NCI-H524 (cell line): ENCODE measurements at places on chromosomes 7 and 10.

DNA sequence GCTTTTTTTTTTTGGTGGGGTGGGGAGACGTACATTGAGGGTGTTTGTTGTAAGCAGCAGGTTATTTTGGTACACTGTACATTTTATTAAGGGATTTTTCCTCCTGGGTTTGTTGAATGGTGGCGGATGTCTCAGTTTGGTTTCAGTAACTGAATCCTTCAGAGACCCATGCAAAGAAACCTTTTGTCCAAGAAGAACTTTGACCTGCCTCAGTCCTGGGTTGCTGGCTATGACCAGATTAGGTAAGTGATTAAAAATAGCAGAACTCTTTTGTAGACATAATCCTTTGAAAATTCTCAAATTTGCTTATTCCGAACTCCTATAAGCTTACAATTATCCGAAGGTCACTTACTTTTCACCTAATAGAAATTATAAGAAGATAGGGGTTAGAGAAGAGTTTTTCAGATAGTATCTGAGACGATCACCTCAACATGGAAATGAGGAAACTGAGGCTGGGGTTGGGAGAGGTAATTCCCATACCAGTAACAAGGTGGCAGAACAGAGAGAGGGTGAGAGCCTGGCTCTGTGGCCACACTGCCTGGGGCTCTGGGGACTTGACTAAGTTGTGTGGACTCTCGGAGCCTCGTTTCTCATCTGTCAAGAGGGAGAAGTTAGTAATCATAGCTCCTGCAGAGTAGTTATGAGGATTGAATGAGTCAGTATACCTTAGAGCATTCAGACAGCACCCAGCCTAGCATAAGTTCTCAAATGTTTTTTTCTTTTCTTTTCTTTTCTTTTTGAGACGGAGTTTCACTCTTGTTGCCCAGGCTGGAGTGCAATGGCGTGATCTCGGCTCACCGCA, 87.4 kb downstream of the CCNY start:
- DNase-seq = no peak

GRCh38 chr7:116980354-116980753, 27.1 kb downstream of the ST7 start:
- DNase-seq = no peak

DNA sequence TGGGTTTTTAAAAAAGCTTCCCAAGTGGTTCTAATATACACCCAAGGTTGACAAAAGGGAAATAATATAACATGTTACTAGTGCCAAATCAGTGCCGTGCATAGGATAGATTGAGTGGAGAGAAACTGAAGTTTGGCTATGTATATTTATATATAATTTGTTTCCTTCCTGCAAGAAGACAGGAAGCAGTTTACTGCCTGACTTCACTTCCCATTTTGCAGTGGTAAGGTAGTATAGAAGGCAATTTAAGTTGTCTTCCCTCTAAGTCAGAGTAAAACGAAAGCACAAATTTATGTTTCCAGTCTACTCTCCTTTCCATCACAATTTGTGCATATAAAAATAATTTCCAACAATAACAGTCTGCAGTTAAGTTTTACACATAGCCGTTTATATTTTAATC, 3.4 kb upstream of the HYCC1 start:
- no peak for DNase-seq

- DNase-seq = no peak
These were observed 245.7 kb downstream of the STK31 start for GRCh38 chr7:23955600-23956149.

GRCh38 chr7:159118623-159119022, 26.0 kb downstream of the VIPR2 start:
- no peak for DNase-seq

DNA sequence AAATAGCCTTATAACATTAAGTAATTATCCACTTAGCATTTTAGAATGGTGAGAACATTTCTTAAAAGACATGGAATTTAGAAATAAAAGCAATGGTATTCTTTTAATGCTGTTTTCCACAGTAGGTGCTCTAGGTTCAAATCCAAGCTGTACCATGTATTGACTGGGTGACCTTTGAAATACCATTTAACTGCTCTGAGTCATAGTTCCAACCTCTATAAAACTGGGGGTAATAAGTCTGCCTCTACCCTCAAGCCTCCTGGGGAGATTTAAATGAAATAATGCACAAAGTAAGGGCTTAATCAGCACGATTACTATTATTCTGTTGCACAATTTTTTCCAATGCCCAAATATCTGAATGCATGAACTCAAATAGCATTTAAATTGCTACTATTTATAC, 236.4 kb upstream of the CCDC6 start:
- DNase-seq = no peak

DNA sequence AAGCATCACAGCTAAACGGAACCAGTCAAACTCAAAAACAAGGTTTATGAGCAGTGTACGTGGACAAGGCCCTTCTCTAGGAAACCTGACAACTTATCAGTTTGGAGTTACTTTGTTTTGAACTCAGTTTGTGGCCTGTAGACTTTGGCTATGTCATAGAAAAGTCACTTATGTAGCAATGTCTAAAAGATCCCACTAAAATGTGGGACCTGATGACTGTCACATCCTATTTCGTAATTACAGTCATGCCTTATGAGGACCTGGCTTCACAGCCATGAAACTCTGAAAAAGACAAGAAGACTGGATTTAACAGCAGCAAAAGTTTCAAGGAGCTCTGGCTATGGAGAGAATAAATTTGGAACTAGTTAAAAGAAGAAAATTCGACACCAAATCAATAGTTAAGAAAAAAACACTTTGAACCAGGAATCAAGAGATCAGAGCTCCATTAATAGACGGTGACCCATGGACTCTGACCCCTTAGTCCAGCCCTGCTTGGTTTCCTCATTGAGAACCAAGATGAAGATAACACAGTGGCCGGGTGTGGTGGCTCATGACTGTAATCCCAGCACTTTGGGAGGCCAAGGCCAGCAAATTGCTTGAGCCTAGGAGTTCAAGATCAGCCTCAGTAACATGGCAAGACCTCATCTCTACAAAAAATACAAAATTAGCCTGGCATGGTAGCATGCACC, 204.3 kb downstream of the SFMBT2 start:
- DNase-seq = no peak

DNA sequence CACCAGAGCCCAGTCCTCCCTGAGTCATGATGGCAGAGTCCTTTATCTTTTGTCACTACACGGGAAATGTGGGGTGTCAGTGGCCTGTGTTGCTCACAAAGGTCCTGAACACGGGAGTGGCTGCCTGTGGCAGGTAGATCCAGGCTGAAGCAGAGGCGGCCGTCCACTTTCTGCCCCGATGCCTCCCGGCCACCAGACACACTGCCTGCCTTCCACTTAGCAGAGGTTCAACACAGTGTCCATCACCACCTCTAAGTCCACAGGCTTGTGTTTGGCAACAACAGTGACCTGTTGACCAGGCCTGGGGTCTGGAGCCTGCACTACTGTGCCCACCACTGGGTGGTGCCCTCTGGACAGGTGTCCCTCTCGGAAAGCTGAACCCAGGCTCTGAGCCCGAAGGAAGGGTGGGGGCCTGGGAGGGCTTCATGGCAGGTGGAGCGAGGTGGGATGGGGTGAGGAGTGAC, 49.9 kb upstream of the CAMK2B start:
- DNase-seq = no peak

DNA sequence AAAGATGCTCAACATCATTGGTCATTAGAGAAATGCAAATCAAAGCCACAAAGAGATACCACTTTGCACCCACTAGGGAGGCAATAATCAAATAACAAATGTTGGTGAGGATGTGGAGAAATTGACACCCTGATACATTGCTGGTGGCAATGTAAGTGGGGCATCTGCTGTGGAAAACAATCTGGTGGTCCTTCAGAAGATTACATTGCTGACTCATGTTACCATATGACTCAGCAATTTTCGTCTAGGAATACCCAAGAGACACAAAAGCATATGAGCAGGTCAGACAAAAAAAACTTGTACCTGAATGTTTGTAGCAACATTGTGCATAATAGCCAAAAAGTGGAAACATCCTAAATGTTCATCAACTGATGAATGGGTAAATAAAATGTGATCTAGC, 4.9 kb upstream of the CLDN3 start:
- peak; percentile 86 for DNase-seq

DNA sequence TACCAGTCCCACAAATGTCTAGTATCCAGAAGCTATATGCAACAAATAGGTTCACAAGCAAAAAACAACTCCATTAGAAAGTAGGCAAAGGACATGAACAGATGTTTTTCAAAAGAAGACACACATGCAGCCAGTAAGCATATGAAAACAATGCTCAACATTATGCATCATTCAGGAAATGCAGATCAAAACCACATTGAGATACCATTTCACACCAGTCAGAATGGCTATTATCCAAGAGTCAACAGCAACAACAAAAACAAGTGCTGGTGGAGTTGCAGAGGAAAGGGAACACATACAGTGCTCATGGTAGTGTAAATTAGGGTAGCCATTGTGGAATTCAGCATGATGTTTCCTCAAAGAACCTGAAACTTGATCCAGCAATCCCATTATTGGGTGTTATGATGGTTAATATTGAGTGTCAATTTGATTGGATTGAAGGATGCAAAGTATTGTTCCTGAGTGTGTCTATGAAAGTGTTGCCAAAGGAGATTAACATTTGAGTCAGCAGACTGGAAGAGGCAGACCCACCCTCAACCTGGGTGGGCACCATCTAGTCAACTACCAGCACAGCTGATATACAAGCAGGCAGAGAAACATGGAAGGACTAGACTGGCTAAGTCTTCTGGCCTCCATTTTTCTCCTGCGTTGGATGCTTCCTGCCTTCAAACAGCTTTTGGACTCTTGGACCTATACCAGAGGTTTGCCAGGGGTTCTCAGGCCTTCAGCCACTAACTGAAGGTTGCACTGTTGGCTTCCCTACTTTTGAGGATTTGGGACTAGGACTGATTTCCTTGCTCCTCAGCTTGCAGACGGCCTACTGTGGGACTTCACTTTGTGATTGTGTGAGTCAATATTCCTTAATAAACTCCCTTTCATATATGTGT, 218.4 kb upstream of the SEMA3D start:
- no peak for DNase-seq

GRCh38 chr7:152176797-152177196, 151.3 kb downstream of the GALNT11 start:
- no peak for DNase-seq

DNA sequence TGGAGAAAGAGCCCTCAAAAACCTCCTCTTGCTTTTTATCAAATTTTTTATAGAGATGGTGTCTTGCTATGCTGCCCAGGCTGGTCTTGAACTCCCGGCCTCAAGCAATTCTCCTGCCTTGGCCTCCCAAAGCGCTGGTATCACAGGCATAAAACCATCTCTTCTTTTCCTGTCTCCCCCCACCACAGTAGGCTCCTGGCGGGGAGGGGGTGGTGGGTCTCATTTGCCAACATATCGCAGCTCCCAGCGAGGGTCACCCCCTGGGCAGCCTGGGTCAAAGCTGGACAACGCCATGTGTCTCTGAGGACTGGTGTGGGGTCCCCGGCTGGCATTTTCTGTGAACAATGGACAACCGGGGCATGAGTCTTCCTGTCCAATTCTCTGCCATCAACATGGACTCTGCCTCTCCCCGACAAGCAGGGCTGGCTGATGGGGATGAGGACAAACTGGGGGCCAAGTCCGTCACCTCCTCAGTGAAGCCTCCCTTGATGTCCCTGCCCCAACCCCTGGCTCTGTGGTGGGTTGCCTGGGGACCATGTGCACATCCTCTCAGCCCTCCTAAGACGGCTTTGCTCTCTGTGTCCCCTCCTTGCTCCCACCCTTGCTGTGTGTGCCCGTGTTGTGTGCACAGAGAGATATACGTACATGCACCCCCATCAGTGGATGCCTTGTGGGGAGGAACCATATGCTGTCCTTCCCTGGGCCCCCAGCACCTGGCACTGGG, 86.4 kb upstream of the GNA12 start:
- no peak for DNase-seq

DNA sequence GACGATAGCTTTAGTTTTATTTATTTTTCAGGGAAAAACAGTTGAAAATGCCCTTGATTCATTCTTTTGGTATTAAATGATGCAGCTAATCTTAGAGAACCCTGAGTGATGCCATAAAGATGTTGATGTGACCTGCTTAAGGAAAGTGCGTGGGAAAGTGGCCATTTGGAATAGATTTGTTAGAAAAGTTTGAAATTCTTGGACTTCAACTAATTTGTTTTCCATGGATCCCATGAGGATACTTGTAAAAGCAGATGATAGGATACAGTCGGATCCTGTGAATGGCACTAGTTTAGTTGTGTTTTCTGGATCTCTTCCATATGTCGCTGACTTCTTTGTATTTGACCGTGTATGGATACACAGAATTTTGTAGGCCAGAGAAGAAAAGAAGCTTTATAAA, 69.0 kb downstream of the SEPTIN7 start:
- DNase-seq = no peak

- no peak for DNase-seq
These were observed 58.4 kb upstream of the WAPL start for GRCh38 chr10:86579883-86580520.

DNA sequence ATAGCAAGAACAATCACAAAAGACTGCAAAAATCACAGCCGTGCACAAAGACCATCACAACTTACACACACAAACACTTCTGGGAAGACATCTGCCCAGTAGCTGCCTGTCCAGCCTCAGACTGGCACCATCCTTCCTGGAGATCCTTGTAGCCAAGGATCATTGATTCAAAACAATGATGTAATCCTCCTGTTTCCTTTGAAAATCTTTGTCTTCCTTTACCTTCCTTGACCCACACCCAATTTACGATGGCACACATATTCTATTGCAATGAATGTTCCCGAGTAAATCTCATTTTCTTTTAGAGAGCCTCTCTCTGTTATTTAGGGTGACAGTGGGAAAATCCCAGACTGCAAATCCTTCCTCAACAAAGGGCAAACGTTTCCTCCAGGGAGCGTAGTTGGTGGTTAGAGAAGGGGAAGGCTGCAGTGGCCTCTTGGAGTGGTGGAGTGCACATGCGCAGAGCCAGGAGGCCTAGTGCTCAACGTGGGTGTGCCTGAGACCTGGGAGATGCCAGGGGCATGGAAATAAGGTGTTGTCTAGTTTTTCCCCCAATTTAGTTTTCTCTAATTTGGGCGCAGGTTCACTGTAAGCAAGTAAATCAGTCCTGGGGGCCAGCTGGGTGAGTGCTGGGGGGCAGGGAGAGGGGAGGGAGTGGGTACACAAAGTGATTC, 3.1 kb upstream of the INPP5A start:
- DNase-seq = no peak

DNA sequence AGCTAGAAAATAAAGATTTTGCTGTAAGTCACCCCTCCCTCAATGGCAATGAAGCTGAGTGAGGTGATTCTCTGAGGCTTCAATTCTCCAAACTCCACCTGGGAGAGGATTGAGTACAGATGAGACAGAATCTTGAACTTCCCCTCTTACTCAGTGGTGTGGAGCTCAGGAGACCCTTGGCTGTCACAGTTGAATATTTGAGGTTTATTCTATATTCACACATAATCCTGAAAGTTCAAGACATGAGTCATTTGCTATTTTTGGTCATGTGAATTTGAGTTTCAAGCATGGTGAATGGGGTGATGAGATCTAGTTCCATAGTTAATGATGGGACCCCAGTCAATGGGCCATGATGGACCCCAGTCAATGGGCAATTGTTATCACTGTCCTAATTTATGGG, 13.9 kb upstream of the TECTB start:
- DNase-seq = no peak
